ENCODE measurements at places on chromosomes 7 and 10.

GRCh38 chr7:73565675-73566340 lies 8.3 kb upstream of the BCL7B start:
- DNase-seq: no peak

- no peak for DNase-seq
Measured at GRCh38 chr7:36283181-36283580, 106.5 kb upstream of the ANLN start.

DNA sequence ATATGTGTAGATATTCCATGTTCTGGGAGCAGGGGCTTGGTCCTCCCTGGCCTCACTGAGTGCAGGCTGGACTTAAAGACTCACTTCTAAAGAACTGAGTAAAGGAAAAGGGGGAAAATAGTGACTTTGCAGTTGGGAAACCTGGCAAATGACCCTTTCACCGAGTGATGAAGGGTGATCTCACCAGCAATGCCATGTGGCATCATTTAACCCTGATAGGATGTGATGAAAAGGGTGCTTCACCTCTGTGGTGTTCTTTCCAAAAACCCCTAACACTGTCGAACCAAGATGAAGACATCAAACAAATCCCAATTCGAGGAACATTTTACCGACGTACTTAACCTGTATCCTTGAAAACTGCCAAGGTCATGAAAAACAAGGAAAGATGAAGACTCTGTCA lies 71.9 kb downstream of the AOAH start:
- no peak for DNase-seq

GRCh38 chr7:142313528-142313927 lies 55.7 kb upstream of the PRSS58 start:
- DNase-seq: no peak

DNA sequence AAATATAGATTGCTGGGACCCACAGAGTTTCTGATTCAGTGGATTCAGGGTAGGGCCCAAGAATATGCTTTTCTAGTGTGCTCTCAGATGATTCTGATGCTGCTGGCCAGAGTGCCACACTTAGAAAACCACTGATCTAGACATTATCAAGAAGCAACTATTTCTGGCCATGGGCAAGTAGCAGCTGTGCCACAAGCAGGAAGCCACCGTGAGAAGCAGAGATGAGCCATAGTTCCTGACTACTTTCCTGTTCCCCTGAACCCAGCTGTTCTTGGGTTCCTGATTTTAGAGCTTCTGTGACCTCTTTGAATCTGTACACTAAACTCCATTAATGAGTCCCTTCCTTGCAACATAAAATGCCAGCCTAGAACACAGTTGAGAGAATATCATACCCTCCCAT lies 38.1 kb upstream of the PIK3AP1 start:
- DNase-seq: no peak

GRCh38 chr10:97683556-97684367 lies 3.3 kb downstream of the AVPI1 start:
- DNase-seq: no peak

Measured in activated gamma-delta T cell (primary cell).